Brain pericyte (primary cell): ENCODE measurements at places on chromosomes 12 and 14.

- no peak for DNase-seq
Observed at GRCh38 chr12:100169345-100169744, 26.7 kb upstream of the BLTP3B start.

DNA sequence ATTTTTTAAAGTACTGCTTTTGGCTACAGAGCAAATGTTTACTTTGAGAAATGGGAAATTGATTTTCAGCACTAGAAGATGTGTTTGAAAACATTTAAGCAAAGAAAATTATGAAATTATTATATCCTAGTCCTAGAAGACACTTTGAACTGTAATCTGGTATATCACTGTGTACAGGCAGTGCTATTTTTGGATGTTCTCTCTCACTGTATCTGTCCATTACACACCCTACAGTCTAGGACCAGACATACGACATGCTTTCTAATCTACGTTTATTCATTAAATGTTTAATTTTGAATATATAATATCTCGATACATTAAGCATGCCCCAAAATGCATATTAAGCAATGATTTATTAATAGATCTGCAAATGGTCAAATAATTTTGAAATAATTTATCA, 82.5 kb downstream of the ST8SIA1 start:
- DNase-seq, result no peak

- peak; percentile 69 for DNase-seq
Observed at GRCh38 chr14:73789989-73790581, 61.5 kb upstream of the PTGR2 start.

DNA sequence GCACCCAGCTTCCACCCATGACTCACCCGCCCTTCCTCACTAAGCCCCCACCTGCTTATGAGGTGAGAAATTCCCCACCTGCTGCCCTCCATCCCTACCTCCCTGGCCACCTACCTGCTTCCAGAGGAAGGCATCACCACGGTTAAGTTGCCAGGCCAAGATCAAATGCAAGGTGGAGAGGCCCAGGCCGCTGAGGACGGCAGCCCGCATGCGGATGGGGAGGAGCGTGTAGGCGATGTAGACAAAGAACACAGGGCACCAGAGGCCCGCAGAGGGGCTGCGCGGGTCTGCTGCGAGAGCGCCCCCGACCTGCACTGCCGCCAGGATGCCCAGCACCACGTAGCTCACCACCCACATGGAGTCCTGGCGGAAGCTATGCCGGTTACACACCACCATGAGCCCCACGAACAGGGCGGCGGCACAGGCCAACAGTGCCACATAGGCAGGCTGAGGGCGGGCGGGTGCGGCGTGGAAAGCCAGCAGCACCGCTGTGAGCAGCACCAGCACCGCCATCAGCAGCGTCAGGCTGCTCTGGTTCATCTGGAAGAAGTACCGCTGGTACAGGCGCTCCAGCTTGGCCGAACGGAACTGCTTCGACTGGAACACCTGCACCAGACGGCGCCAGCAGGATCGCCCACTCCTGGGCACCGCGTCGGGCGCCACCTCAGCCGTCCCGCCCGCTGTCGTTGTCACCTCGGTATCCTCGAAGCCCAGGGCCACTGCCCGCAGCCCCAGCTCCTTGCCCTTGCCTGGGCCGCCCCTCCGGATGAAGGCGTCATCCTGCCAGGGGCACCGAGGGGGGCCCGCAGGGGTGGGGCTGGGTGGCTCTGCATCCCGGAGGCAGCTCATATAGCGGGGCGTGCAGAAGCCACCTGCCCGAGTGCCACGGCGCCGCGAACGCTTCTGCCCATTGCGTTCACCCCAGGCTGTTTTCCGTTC, 6.2 kb downstream of the ADCY6 start:
- no peak for DNase-seq

- no peak for DNase-seq
Observed at GRCh38 chr14:75986439-75986765, 839 bp downstream of the IFT43 start.

- DNase-seq, result peak; percentile 70
Observed at GRCh38 chr14:73235531-73236155, 1.7 kb upstream of the PAPLN start.

- no peak for DNase-seq
Observed at GRCh38 chr14:104143521-104144452, 5.4 kb downstream of the KIF26A start.

GRCh38 chr12:48813465-48814261, 4.6 kb upstream of the CACNB3 start:
- no peak for DNase-seq

GRCh38 chr12:54549774-54550451, 512 bp downstream of the PDE1B start:
- no peak for DNase-seq

DNA sequence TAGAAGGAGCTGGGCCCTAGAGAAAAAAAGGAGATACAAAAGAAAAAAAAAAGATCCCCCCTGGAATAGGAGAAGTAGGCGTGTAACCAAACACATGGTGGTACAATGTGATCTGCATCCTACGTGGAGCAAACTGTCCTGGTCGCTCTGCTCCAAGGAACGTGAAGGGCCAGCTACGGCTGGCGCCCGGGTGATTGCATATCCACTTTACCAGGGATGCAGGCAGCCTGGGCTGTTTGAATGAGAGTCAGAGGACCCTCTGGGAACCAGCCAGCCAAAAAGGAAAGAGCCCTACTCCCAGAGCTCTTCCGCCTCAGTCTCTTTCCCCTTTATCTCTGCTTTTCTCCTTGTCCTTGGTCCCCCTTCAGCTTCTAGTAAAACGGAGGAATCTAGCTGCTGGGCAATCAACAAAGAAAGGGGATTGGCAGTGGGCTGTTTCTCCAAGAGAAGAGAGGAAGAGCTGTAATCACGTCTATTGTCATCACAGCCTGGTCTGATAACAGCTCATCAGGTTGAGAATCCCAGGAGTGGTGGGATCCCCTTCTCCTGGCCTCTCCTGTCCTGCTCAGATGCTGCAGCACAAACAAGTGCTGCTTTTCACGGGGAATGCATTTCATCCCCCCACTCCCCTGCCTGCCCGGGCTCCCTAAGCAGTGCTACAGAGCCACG, 156.0 kb downstream of the ADCK1 start:
- no peak for DNase-seq

DNA sequence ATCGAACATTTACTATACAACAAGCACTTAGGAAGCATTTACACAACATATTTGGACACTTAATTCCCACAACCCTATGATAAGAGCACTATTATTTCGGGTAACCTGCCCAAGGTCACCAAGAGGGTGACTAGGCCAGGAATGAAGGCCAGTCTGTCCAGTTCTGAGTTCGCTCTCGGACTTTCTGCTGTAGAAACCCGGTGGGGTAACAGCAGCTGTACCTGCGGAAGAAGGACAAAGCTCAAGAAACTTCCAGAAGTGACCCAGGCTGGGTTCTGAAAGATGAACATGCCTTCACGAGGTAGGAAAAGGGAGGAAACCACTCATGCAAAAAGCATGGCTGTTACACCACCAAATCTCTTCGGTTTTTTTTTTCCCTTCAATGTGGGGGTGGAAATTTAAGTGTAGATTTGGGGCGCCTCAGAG, 10.8 kb downstream of the PLA2G1B start:
- DNase-seq, result no peak

DNA sequence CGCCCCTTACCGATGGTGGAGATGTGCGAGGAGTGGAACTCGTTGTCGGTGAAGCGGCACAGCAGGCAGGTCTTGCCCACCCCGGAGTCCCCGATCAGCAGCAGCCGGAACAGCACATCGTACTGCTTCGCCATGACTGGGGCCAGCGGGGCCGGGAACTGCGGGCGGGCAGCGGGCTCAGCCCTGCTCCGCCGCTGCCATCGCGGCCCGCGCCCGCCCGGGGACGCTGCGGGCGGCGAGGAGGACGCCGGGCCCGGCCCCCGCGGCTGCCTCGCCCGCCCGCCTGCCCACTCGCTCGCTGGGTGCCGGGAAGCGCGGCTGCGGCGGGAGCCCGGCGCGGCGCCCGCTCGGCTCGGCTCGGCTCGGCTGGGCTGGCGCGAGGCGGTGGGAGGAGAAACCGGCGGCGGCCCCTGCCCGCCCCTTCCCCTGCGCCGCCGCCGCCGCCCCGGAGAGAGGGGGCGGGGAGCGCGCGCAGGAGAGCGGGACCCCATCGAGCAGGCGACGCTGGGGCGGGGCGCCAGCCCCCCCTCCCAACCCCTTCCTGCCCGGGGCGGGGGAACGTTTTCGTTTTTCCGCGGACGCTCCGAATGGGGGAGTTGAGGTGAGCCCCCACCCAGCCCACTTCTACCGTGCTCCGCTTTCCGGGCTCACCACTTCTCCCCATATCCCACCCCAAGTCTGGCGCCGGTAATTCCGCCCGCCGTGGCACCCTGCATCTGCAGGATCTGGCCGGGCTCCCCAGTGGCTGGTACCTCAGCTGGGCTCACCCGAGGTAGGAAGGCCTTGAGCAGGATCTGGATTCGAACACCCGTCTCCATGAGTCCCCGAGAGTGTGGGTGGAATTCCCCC, at the start of gene RAB15:
Gene RAB15, minus strand, starts transcription at position 394 of the 849 bp plus-strand sequence. Its CDS starts 260 bp downstream, at position 134.
- no peak for DNase-seq

GRCh38 chr12:118734266-118734665, 247.1 kb upstream of the SRRM4 start:
- no peak for DNase-seq

DNA sequence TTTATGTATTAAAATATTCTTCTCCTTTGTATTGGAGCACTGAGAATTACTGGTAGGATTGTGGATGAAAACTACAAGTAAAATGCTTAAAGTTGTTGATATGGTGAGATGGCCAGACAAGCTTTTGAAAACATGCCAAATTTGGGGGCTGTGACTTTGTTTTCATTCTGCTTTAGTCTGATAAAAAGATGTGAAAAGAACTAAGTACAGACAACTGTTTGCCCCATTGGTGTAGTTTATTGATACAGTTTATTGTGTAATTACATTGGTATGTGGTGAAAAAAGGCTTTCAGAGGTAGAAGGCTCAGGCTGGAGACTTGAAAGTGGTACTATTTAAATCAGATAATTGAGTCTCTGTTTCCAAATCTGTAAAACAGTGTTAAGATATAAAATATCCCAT, 746.8 kb downstream of the DIO2 start:
- DNase-seq, result no peak

- DNase-seq, result no peak
Observed at GRCh38 chr12:15336768-15337553, 14.7 kb downstream of the PTPRO start.

DNA sequence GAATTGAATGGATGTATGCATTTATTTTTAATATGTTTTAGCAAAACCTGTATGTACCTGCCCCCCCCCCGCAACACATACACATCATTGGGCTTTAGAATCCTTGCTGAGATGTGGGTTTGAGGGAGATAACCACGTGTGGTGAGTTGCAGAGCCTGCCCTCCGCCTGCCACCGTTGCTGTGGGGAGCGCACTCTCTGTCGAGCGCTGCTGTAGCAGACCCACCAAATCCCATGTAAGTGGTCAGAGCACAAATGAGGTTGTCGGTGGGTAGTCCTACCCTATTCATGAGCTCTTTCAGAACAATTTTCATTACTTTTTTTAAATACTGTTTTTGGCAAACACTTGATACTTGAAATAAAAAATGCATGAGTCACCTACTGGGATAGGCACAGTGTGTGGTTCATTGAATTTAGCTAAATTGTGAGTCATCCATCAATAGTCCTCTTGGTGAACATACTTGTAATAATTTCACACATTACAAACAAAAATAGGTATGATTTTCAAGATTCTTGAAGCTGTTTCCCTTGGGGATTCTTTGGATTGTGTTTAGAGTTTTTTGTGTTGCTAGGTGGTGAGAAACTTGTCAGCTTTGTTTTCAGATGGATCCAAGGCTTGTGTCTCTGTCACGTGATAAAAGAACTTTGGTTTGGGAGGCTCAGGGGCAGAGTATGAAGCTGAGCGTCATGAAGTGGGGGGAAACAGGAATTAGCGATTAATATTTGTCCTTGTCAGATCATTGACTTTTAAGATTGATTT, 107.6 kb downstream of the PTCSC3 start:
- no peak for DNase-seq

- DNase-seq, result no peak
Observed at GRCh38 chr12:102824218-102824835, 92.7 kb downstream of the PAH start.
